ENCODE measurements at places on chromosomes 13 and 19.

DNA sequence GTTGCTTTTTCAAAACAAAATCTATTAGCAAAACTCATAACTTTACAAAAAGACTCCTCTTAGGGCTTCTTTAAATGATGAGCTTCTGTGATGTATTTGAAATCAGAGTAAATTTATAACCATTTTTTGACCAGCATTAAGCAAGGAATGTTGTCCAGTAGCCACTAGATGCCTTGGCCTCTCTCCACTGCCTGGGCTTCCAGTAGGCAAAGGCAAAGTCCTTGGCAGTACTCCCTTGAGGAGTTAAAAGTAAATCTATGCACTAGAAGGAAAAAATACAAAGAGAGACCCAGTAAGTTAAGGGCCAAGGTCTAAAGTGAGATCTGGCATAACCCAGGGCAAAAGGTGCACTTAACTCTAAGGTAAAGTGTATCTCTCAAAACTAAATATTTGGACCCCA lies 9.5 kb downstream of the SERPINE3 start:
- DNase-seq = no peak

GRCh38 chr13:36612230-36612629 lies 61.6 kb upstream of the SERTM1 start:
- DNase-seq = no peak

DNA sequence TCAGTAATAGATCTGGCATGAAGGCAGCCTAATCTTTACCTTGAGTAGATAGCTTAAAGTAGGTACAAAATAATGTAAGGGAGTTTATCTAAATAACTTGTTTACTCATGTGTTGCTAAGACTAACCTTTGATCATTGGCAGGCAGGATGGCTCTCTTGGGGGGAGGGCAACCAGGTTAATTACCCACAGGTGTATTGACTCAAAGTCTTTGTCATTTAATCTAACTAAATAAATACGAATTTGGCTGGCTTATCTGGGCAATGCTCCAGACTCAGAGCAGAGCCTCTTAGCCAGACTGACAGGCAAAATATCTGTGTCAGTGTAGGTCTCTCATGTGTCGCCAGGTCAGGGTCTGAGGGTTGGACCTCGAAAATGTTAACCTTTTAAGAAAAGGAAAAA lies 283.4 kb upstream of the KLHL1 start:
- peak; percentile 93 for DNase-seq

- DNase-seq = no peak
These were observed 239.8 kb downstream of the COG6 start for GRCh38 chr13:39895254-39895653.

DNA sequence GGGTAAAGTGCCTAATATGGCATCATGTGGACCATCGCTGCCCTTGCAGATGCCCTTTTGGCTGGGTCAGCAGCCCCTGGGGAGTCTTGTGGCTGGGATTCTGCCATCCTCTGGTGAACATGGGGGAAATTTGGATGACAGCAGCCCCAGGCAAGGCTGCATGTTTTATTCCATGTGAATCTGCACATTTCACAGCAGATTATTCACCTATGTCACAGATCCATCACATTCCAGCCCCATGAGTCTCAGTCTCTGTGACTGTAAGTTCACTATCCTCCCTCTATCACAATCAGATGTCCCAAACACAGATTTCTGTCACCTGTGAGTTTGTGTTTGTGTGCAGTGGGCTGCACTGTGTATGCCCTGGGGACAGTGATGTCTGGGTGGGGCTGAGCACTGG lies 36.8 kb upstream of the PSG9 start:
- no peak for DNase-seq

GRCh38 chr19:45826934-45827333 lies 11.8 kb upstream of the RSPH6A start:
- no peak for DNase-seq

DNA sequence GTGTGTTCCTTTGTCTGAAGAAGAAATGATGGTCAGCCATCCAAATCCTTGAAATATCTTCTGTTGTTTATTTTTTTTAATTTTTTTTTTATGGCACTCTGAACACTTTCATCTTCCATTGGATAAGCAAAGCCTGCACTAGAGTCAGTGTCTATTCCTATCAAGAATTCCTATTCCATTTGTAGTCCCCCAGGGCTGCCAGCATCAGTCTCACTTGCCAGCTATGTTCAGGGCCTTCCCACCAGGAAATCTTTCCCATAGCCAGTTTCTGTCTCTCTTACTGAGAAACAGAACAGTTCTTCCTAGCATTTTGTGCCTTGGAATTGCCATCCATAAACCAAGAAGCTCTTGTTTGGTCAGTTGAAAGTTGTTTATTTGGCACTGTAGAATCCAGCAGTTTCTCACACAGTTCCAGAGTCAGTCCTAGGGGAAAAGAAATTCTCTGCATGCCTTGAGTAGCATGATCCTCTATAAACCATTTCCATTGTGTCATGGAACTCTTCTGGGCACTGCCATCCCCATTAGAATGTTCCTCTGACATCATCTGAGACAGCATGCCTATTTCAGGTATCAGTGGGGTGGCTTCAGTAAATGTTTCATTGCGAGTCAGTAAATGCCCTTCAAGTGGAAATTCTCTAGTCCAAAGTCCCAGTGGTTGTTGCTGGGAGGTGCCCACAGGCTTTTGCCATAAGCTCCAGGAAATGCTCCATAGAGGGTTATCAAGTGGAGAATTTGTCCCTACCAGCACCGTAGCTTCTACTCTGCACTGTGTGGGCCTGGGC lies 18.7 kb upstream of the SPRYD7 start:
- DNase-seq = no peak

GRCh38 chr13:99228737-99229691 lies 28.4 kb downstream of the UBAC2 start:
- DNase-seq = no peak

DNA sequence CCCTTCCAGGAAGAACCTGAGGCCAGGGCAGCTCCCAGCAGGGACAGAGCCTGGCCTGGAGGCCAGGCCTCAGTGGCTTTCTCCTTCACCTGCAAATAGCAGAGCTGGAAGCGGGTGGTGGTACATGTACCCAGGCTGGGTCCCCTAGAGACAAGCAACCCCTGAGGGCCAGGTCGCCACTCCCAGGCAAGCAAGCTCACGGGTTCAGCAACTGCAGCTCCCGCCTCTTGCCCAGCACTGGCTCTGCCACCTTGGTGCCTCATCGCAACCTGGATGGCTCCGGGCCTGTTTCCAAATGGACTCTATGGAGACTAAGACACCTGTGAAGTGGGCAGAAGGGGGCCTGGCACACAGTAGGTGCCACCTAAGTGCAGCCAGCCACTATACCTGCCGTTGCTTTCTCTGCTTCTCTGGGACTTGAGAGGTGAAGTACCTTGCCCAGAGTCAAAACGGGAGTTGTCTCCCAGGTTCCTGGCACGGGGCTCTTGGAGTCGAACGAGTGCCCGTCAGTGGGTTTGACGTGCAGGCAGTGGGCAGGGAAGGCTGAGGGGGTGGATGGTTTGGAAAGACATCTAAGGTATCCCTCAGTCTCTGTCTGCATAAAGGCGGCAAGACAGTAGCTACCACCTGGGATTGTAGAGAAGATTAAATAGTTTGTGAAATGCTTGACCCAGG lies 2.4 kb upstream of the PLPP2 start:
- DNase-seq = no peak

DNA sequence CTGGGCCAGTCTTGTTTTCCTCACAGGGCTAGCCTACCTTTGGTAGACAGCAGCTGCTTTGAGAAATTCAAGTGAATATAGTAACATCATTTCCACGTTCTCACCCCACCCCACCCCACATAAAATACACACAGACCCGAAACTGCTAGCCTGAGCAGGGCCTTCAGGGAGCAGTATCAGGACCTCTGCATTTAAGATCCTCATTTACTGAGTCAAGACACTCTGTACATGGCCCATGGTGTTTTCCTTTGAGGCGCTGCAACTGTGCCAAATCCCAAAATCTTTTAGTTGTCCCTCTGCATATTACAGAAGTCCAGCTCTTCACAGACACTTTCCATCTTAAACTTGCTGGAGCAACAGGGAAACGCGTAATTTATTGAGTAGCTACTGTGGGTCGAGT lies 43.0 kb downstream of the ESD start:
- DNase-seq = no peak

DNA sequence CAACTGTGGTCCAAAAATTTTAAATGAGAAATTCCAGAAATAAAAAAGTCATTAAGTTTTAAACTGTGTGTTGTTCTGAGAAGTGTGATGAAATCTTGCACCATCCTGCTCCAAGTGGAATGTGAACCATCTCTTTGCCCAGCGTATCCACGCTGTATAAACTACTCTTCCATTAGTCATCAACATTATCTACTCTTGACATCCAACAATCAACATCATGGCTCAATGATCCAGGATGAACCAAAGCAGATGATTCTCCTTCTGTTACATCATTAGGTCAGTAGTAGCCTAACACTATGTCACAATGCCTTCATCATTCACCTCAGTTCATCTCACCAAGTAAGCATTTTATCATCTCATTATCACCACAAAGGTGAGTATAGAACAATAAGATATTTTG lies 55.3 kb downstream of the SUCLA2 start:
- no peak for DNase-seq

- no peak for DNase-seq
These were observed 19.9 kb downstream of the PCDH9 start for GRCh38 chr13:67210208-67210607.

GRCh38 chr13:46168783-46169182 lies 13.2 kb downstream of the LCP1 start:
- no peak for DNase-seq
